NCI-H1105 (cell line): ENCODE measurements at places on chromosomes 12 and 14.
A peak's percentile ranks its signal among the peaks of the same experiment; 100 is the strongest.

GRCh38 chr12:12290206-12290605 lies 23.4 kb upstream of the LRP6 start:
- DNase-seq: no peak

DNA sequence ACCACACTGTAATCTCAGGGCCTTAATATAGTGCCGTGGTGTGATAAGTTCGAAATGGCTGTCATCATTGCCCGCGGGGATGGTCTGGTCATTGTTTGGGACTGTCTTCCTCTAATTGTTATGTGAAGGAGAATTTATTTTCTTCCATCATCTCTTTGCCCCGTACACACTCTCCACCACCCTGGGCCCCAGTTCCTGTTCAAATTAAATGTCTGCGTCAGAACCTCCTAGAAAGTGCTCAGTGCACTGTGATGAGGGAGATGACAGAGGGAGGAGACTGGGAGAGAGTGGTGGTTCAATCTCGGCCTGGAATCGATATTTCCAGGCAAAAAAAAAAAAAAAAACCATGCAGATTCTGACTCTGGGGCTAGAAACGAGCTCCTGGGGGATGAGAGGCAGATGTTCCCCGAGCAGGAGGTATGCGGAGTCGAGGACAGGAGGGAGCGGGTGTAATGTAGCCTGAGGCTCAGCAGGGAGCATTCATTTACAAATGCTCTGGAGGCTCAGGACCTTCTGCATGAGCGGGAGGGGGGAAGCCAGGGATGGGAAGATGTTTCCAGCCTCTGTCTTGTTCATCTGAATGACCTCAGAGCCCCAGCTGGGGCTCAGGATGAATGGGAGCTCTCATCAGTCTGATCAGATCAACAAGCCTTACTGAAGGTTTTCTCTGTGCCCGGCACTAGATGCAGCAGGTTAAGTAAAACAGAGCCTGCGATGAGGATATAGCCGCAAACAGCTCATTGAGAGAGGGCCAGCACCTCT lies 219.5 kb downstream of the TBX5 start:
- DNase-seq: no peak

DNA sequence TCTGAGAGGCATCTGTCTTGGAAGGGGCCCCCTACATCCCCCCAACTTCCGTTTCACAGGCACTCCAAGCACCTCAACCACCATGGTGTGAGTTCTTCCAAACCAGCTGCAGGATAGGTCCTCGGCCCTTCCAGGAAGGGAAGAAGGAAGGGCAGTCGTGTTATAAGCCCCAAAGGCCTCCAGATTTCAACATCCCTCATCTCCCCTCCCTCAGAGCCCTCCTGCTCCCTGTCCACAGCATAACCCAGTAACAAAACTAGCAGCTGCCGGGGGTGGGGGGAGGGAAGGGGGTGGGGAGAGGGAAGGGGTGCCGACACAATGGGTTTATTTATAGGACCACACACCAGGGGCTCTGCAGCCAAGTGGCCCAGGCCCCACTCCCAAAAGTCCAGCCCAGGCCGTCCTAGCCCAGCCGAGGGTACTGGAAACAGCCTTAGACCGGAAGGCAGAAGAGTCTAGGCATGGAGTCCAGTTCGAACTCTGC lies 18.3 kb downstream of the NCKAP5L start:
- no peak for DNase-seq

- DNase-seq: no peak
Measured at GRCh38 chr12:132085291-132085635, 58.9 kb downstream of the DDX51 start.

DNA sequence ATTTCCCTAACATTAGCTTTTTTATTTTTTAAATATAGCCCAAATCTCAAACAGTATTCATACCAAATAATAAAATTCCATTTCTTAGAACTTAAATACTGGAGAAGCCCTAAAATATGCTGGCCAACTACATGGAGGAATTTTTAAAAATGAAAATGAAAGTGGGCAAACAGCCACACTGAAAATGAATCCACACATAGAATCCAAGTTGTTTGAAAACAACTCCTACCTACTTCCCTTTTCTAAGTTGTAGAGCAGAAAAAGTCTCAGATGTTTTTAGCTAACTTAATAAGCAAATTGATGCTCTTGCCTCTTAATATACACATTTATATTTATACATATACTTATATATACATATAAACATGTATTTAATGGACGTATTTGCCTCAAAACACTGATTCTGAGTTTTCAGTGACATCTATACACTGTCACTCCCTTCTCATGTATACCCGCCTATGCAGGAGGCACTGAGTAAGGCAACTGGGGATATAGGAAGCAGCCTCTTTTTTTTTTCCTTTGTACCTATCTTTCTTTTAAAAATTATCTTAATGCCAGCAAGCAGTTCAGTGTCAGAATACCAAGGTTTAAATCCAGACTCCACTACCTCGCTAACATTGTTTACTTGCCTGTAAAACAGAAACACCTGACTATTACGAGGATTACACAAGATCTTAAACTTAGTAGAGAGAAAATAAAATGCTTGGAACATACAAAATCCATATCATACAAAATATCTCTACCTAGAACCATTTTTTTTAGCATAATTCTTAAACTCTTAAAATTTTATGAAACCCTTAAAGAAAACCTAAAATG lies 13.3 kb downstream of the DICER1 start:
- no peak for DNase-seq

GRCh38 chr14:24705840-24706239 lies 71.8 kb upstream of the GZMB start:
- no peak for DNase-seq

- DNase-seq: no peak
Measured at GRCh38 chr12:67988601-67989021, 636 bp upstream of the IFNG-AS1 start.

DNA sequence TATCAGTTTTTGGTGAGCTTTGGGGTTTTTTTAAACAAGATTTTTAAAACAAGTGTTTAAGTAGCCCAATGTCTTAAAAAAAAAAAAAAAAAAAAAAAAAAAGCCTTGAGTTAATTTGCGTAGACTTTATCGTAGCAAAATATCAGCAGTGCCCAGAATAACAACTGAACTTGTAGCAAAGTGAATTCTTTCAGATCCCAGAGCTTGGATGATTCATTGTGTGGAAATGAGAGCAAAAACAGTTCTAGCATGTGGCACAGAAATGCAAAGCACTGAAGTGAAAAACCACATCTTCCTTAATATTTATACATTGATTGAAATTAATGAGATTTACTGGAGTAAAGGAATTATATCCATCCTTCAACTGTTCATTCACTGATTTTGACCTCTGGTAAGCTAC lies 258.1 kb downstream of the EGLN3 start:
- no peak for DNase-seq

DNA sequence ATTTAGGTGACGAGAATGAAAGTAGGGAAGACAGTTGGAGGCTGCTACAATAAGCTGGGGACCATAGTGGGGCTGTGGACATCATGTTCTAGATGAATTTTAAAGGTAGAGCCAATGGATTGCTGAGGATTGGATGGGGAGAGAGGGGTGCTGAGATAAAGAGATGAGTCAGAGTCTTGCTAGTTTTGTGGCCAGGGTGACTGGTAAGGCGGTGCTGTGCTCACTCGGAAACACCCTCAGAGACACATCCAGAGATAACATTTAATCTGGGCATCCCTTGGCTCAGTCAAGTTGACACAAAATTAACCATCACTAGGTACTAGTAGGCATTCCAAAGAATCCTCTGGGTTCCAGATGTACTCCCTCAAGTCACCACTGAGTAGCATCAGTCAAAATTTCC lies 170.7 kb downstream of the ADCK1 start:
- no peak for DNase-seq

DNA sequence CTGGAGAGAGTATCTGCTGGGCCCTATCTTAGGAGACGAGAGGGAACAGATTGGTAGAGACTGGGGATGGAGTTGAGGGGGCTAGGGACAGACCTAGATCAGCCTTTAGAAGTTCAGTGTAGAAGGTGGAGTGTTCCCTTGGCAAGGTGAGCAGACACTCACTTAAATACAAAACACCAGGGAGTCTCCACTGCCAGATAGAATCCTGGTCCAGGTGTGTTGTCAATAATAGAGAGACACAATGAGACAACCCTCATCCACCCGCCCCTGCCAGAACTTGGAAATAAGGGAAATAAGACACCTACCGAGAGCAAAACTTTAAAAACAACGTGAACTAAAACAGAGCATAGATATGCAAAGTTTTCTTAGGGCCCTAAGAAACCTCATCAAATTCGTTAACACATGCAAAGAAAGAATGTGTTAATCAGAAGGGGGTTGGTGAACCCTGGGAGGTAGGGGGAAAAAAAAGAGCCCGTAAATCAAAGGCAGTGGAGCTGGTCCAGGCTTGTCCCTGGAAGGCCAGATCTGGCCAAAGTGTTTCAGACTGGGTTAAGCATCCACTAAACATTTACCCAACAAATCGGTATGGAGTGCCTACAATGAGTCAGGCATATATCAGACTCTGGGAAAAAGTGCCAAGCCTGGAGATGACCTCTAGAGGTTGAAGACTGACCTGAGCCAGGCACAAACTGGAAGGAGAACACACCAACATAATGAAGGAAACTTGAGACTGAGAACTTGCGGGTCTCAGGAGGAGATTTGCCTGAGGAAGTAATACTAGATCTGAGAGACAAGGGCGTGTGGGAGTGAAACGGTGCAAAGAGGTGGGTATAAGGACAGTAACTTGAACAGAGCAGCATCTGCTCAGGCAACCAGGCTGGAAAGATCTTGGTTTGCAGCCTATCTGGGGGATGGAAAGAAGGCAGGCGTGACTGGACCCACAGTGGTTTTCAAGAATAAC lies 37.0 kb upstream of the OTX2 start:
- DNase-seq: no peak

DNA sequence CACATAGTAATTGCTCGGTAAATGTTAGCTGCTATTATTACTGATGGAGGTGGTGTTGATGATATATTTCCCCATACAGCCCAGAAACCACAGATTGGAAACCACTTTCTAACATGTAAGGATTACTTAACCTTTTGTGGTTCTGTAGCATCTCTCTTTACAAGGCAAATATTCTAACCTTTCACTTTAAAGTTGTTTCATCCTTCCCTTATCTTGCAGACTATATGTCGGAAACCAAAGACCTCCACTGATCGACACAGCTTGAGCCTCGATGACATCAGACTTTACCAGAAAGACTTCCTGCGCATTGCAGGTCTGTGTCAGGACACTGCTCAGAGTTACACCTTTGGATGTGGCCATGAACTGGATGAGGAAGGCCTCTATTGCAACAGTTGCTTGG lies 75.8 kb downstream of the FRMD6 start:
- DNase-seq: no peak

GRCh38 chr12:42145552-42146215 lies 1.0 kb upstream of the GXYLT1 start:
- DNase-seq: no peak

DNA sequence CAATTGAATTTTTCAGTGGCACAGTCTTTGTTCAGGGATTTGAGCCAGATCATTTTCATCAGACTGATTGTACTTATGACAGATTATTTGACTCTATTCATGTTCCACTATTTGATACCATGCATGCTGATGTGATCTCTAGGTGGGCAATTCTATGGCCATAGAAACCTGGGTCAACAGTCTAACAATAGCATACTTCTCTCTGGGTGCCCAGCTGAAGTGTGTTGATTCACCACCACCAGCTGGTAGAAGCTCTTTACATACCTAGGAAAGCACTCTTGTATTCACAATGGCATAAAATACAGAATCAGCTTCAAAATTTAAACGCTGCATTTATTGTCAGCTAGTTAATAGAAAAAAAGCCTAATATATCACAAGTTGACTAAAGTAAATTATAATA lies 90.2 kb upstream of the TMTC2 start:
- DNase-seq: no peak

DNA sequence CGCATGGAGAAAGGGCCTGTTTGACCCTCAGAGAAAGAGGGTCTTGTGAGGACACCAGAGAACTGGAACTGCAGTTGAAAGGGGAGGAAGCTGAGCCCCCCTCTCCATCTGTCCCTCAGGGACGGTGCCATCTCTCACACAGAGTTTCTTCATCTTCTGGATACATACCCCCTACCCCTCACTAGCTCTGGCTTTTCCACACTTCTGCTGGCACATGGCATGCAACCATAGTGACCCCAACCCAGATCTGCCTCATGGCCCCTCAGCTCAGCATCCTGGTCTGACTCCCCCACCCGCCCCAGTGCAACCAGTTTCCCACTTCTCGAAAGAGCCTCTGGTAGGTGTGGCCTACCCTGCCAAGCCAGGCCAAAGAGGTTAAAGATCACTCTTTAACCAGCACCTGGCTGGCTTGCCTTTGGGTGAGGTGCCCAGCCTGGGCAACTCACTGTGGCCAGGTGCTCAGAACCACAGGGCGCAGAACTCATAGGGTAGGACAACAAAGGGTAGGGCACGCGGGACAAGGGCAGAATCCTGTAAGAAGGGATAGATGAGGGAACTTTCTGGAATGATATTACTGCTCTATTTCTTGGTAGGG lies 25.8 kb downstream of the GALNT16 start:
- DNase-seq: no peak

DNA sequence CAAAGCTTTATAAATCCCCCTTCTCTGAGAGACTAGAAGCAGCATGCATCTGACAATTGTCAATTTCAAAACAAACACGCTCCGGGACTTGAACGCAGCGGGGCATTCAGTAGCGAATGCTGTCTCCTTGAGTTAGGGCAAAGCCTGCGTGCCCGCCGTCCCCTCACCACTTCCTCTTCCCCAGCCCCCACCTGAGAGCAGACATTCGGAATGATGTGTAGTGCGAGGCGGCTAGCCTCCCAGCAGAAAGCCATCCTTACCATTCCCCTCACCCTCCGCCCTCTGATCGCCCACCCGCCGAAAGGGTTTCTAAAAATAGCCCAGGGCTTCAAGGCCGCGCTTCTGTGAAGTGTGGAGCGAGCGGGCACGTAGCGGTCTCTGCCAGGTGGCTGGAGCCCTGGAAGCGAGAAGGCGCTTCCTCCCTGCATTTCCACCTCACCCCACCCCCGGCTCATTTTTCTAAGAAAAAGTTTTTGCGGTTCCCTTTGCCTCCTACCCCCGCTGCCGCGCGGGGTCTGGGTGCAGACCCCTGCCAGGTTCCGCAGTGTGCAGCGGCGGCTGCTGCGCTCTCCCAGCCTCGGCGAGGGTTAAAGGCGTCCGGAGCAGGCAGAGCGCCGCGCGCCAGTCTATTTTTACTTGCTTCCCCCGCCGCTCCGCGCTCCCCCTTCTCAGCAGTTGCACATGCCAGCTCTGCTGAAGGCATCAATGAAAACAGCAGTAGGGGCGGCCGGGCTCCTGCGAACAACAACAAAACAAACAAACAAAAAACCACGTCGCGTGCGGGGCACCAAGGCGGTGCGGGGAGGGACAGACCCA lies 2.2 kb downstream of the PRMT8 start:
- peak; percentile 26 for DNase-seq

DNA sequence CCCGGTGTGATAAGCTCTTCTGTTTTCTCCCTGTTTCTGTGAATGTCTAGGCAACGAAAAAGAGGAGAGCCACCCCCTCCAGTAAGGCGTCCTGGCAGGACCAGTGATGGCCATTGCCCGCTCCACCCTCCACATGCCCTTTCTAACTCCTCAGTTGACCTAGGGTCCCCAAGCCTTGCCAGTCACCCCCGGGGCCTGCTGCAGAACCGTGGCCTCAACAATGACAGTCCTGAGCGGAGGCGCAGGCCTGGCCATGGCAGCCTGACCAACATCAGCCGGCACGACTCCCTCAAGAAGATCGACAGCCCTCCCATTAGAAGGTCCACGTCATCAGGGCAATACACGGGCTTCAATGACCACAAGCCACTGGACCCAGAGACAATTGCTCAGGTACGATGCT lies 94.3 kb downstream of the KICS2 start:
- DNase-seq: no peak

- no peak for DNase-seq
Measured at GRCh38 chr12:131372171-131372475, 338.8 kb upstream of the SFSWAP start.
